ENCODE measurements at places on chromosomes 5 and 9. TPM values are rescaled to one million over a fixed set of nuclear protein-coding genes. Genes with fewer than 3 reads are reported as not detected.

DNA sequence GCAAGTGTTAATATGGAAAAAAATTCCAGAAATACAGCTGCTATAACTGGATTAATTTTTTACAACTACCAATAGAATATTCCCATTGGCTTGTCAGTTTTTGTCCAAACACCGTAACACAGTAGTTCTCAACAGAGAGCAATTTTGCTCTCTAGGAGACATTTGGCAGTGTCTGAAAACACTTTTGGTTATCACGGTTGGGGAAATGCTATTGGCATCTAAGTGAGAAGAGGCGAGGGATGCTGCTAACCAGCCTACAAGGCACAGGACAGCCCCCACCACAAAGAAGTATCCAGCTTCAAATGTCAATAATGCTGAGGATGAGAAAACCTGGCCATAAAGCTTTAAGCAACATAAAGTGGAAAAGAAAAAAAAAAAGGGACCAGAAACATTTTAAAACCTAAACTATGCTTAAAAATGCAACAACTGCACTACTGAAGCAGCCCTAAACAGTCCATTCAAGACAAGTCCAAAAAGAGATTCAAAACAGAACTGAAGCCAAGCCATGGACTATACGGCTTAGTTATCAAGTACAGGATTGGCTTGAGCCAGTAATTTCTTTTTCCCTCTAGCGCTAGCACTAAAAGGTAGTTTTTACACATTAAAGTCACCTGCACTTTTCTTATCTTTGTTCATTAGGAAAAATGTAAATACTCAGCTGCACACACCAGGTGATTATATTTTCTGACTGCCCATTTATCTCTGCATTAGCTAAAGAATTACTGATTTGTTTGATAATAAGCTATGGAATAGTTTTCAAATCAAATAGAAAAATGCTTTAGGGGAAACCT lies 83.9 kb downstream of the NR3C1 start:
- no peak for ATAC-seq

DNA sequence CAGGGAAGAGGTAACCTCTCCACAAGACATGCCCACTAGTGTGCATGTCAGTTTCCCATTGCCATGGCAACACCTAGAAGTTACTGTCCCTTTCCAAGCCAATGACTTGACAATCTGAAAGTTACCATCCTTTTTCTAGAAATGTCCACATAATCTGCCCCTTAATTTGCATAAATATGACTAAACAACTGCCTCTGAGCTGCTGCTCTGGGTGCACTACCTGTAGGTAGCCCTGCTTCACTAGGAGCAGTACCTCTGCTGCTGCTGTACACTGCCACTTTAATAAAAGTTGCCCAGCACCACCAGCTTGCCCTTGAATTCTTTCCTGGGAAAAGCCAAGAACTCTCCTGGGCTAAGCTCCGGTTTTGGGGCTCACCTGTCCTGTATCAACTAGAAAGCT lies 392.4 kb downstream of the NTRK2 start:
- no peak for ATAC-seq

GRCh38 chr9:107571148-107571547 lies 81.6 kb upstream of the KLF4 start:
- no peak for ATAC-seq

OGN gene
- total RNA-seq: 0.68 TPM

C5orf58 gene
- not detected for total RNA-seq

Data from esophagus mucosa (tissue), 1 donor.